ENCODE measurements at places on chromosomes 2 and 18. TPM values are rescaled to one million over a fixed set of nuclear protein-coding genes. Genes with fewer than 3 reads are reported as not detected.

Gene BMP10
- total RNA-seq = not detected

Gene IL36B
- not detected for total RNA-seq

Gene LINC00305
- 1.6 TPM for total RNA-seq

Gene LRRTM1
- total RNA-seq = 1.6 TPM

Gene IL36A
- not detected for total RNA-seq

Gene PDE1A
- 3.3 TPM for total RNA-seq

DNA sequence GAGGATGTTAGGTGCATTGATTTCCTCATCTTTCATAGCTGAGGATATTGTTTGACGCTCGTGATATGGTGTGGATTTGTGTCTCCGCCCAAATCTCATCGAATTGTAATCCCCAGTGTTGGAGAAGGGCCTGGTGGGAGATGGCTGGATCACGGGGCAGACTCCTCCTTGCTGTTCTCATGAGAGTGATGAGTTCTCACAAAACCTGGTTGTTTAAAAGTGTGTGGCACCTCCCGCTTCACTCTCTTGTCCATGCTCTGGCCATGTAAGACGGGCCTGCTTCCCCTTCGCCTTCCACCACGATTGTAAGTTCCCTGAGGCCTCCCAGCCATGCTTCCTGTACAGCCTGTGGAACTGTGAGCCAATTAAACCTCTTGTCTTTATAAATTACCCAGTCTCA is 28.4 kb upstream of the GPC1 start:
- no peak for DNase-seq

DNA sequence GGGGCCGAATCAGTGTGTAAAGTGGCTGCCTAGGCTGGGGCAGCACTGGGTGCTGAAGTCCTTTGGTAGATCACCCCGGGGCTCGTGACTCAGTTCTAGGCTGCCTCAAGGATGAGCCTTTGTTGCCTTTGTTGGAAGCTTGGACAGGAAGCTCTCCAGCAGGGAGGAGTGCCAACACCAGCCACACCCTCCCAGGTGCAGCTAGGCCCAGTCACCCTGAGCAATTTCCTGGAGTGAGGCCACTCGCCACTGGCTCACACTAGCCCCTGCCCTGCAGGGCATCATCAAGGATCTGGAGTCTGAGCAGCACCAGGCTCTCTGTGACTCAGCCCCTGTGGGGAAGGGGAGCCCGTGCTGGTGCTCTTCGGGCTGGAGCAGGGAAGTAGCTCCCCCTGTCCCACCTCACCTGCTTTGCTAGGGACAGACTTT is 6.7 kb upstream of the SDC1 start:
- no peak for DNase-seq

DNA sequence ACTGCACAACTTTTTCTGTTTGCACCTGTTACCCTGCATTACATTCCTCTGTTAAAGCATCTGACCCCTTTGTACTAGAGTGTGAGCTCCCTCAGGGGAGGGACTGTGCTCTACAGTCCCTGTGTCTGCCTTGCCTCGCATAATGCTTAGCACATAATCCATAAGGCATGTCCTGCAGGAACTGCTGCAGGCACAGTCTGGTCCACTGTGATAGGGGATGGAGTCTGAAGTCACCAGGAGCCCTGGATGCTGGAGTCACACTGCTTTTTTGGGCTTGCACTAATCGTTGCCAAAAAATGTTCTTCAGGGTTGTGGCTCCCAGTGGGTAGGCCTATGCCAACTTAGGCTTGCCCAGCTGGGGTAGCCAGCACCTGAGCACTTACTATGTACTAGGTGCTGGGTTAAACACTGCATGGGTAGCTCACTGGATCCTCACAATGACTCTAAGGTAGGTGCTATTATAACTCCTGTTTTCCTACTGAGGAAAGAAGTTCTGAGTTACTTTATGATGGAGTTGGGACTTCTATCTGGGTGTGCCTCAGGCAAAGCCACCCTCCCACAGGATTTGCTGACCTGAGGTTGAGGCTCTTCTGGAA is 33.3 kb downstream of the COPS7B start:
- DNase-seq = no peak

DNA sequence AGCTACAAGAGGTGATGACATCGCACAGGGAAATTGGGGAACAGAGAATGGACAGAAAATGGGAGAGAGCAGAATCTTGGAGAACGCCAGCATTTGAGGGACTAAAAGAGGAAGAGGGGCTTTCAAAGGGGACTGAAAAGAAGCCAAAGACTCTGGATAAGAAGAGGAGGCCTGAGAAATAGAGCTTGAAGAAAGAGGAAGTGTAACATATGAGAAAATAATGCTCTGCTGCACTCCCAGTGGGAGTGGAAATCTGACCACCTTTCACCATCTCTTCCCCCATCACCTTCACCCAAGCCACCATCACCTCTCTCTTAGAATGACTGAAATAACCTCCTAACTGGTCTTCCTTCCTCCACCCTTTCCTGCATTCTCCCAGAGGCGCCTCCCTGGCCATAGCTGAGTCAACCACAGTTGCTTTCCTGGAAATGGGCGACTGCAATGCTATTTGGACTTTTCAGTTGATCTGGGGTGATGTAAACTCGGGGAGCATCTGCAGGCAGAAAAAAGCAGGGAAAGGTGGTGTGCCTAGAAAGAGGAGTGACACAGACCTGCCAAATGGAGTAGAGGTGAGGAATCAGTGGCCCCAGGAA is 16.8 kb downstream of the CXCR1 start:
- no peak for DNase-seq

DNA sequence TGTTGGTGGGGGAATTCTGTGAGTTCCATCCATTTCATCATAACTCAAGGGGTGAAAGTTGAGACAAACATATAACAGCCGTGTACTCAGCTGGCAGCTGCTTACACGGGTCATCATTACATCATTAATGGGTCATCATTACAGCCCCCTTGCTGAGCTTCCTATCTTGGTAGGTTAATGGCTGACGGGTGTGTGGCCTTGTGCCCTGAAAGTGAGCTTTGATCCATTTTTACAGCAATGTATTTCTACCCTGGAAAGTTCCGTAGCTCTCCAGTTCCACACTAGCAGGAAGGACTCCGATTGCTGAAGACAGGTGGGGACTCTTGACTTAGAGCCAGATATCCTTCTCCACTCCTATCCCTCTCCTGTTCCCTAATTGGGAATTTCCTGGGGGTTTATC is 105.2 kb upstream of the DLX2 start:
- DNase-seq = no peak

DNA sequence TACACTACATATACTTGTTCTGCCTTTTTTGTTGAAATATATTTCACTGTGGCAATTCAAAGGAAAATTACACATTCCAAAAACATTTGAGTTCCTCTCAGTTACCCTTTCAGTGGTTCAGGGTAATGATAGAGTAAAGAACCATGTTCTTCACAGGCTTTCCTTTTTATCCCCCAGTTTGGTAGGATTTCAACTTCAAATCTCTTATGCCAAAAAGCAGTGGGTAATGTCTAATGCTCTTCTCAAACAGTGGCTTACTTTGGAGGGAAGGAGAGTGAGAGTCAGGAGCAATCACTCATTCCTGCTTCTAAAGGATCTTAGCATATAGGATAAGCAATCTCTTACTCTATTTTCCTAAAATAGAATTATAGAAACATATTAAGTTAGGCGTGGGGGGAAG is 290.6 kb downstream of the ZEB2 start:
- DNase-seq = no peak

DNA sequence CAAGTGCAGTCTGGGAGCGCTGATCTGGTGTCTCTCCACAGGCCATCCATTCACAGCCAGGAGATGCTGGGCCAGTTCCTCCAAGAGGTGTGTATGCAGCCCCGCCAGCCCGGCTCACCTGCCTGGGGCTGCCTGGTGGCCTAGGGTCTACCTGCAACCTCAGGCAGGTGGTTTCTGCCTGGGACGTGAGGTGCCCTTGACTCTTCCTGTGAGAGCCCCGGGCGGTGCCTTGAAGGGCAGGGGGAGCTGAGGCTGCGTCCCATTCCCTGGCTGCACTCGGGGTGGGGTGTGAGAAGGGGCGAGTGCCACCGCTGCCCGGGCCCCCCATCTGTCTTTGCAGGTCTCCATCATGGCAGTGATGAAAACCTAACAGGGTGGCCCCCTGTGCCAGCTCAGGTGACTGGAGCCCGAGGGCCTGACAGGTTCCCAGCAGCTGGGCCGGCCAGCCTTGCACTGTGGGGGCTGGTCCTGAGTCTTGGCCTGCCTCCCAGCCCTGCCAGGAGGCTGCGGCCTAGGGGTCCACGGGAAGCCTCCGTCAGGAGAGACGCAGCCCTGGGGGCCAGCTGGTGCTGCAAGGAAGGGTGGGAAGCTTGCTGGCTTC is 11.9 kb downstream of the CAPN10 start:
- DNase-seq = no peak

DNA sequence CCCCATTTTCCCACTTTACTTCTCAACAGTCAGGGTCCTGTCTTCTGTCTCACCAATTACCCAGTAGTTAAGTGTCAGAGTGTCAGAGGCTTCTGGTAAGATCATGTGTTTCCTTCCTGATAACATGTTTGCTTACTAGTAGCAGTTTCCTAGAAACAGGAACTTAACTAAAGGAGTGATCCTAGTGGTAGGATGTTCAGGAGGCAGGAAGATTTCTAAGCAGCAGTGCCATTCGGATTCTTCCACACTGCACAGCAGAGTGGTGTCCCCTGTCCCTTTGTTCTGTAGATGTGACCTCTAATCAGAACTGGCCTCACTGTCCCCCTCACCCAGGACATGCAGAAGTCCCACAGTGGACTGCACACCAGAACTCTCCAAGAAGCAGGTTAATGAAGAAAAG is 221.8 kb upstream of the OSR1 start:
- DNase-seq = no peak

- DNase-seq = no peak
Measured at GRCh38 chr18:60022671-60023276, 123.0 kb downstream of the PMAIP1 start.

DNA sequence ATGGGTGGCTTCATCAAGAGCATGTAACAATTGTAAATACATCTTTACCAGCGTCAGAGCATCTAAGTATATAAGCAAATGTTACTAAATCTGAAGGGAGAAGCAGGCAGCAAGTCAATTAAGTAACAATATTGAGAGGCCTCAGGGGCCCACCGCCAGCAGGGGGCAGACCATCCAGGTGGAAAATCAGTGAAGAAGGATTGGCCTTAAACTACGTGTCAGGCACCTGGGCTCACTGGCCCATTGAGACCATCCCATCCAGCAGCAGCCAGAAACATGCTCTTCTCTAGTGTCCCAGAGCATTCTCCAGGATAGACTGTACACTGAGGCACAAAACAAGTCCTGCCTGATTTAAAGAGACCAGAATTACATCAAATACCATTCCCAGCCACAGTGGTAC is 96.2 kb upstream of the SNTG2 start:
- peak; percentile 55 for DNase-seq

GRCh38 chr2:63436488-63436887 is 151.8 kb downstream of the WDPCP start:
- no peak for DNase-seq

DNA sequence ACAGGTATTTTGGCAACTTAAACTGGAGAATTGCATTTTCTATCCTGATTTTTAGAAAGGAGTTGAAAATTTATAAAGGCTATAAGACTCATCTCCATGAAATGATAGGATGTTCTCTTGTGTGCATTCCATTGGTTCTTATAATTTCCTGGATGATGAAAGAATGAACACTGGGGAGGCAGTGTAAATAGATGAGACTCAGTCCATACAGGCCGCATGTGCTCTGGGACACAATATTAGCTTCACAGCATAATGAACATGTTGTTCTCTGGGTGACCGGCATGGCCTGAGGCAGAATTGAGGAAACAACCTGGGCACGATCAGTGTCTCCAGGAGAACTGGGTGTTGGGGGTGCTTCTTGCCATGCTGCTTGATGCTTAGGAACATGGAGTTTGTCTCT is 38.8 kb downstream of the AOX1 start:
- no peak for DNase-seq

DNA sequence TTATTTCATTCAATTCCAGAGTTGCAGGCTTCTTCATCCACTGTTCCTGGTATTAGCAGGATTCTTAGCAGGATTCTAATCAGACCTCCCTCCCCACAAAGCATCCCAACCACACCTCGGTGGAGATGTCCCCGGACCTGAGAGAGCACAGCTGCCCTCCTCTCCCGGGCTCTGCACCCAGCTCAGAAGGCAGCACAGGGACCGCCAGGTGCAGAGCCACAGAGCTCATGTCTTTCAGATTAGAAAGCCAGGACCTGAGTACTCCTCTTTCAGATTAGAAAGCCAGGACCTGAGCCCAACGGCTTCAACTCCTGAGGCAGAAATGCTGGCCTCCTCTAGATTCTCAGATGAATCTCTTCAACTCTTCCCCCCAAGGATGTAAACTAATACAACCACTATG is 152.3 kb downstream of the MYO5B start:
- no peak for DNase-seq

- DNase-seq = no peak
Measured at GRCh38 chr18:11163665-11164064, 14.3 kb upstream of the PIEZO2 start.

- DNase-seq = no peak
Measured at GRCh38 chr2:153386481-153386897, 92.1 kb downstream of the RPRM start.

- no peak for DNase-seq
Measured at GRCh38 chr2:164495491-164496223, 125.6 kb downstream of the GRB14 start.

GRCh38 chr18:68662754-68663153 is 52.2 kb downstream of the TMX3 start:
- no peak for DNase-seq

GRCh38 chr2:156456616-156457015 is 20.4 kb downstream of the GPD2 start:
- DNase-seq = no peak

Data from progenitor cell of endocrine pancreas (in vitro differentiated cells).